ENCODE measurements at places on chromosomes 3 and 15. TPM values are rescaled to one million over a fixed set of nuclear protein-coding genes. Genes with fewer than 3 reads are reported as not detected.

GRCh38 chr3:133393691-133394474 is 6.0 kb upstream of the BFSP2 start:
- DNase-seq, result no peak

Gene OIP5
- 0.60 TPM for total RNA-seq

Gene RBSN
- 24.7 TPM for total RNA-seq

GRCh38 chr3:194682189-194682693 is 3.4 kb upstream of the FAM43A start:
- DNase-seq, result no peak

- no peak for DNase-seq
These were observed 34.7 kb upstream of the RBP1 start for GRCh38 chr3:139574026-139574947.

- DNase-seq, result no peak
These were observed 24.8 kb downstream of the EFCC1 start for GRCh38 chr3:129025691-129026435.

- DNase-seq, result peak; percentile 33
These were observed 293.6 kb upstream of the MDFIC2 start for GRCh38 chr3:70606018-70606417.

Gene GOLGA6D
- not detected for total RNA-seq

Gene BDH1
- 6.6 TPM for total RNA-seq

DNA sequence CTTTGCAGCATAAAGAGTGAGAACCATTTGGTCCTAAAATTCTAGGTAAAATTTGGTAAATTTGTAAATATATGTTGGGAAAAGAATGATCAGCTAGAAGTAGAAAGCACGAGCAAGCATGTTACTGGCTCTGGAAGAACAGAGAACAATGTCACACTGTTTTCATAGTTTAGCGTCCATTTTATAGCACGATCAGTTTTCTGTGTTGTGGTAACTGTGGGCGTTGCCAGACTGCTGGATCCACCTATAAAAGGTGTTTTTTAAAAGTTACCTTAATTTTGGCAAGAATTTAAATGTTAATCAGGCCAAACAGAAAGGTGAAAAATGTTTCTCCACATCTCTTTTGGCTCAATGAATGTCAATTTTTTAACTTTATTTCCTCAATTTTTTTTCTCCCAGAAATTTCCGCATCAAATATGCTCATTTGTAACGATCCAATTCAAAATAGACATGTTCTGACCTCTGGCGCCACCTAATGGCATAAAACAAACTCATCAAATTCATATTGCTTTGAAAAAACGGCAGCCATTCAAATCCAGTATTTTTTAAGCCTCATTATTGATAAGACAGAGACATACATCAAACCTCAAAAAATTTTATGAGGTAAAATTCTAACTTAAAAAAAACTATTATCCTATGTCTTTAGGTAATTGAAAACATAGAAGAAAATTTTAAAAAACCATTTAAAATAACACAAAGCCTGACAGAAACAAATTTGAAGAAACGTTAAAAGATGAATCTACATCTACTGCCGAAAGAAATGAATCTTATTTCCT is 5.5 kb upstream of the GP5 start:
- peak; percentile 43 for DNase-seq

DNA sequence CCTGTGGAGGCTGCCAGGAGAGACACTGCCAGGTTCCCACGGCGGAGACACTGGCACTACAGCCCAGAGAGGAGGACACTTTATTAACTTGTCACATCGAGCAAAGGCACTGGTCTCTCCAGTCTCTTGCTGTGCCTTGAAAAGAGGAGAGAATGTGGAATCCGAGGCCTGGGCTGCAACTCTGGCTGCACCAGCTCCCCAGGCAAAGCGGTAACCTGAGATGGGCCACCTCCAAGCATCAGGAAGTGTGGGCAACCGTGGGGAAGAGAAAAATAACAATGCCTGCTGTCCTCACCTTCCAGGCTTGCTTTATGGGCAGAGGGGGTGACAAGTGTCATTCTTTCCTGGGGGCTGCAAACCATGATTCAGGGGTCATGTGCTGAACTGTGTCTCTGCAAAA is 91.6 kb upstream of the RGMA start:
- DNase-seq, result no peak

- no peak for DNase-seq
These were observed 100.2 kb downstream of the SNRPN start for GRCh38 chr15:25054943-25055342.

- DNase-seq, result peak; percentile 14
These were observed 39.9 kb downstream of the LEO1 start for GRCh38 chr15:51931638-51932037.

Gene SAMD7
- total RNA-seq, result not detected

DNA sequence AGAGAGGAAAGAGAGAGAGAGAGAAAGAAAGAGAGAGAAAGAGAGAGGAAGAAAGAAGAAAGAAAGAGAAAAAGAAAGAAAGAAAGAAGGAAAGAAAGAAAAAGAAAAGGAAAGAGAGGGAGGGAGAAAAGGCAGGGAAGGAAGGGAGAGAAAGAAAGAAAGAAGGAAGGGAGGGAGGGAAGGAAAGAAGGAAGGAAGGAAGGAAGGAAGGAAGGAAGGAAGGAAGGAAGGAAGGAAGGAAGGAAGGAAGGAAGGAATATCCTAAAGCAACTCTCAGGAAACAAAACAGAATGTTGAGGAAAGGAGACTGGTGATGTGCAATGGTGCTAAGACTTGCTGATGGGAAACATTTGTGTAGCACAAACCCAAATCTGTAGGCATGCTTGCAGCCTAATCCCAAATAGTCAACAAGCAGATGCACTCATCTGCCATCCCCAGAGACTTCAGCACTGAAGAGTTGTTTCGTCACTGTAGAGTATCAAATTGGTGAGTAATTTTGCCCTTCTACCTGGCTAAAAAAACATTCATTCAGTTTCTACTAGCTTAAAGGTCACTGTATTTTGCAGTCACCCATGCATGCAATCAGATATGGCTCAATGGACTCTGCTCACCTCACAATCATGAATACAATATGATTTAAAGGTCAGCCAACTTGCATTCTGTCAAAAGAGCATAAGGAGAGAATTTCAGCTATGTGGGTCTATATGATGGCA is 480.3 kb downstream of the FGF12 start:
- DNase-seq, result peak; percentile 38

GRCh38 chr15:29410338-29410737 is 140.7 kb upstream of the NSMCE3 start:
- DNase-seq, result no peak

Gene PP2D1
- not detected for total RNA-seq

DNA sequence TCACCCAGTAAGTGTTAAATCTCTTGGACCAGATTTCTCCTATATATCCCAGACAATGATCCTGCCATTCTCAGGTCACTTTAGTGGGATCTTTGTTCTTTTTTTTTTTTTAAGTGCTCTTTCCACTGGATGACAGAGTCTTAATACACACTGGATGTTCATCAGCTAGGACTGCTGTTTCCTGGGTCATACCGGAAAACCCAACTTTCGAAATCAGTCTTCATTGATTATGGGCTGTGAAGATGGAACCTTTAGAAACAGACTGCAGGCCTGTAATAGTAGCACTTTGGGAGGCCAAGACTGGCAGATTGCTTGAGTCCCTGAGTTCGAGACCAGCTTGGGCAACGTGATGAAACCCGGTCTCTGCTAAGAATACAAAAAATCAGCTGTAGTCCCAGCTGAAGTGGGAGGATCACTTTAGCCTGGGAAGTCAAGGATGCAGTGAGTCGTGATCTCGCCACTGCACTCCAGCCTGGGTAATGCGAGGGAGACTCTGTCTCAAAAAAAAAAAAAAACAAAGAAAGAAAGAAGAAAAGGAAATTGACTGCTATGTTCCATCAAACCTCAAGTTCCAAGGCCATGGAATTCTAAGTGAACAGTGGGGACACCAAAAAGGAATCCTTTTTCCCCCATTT is 2.3 kb downstream of the EOGT start:
- DNase-seq, result no peak

DNA sequence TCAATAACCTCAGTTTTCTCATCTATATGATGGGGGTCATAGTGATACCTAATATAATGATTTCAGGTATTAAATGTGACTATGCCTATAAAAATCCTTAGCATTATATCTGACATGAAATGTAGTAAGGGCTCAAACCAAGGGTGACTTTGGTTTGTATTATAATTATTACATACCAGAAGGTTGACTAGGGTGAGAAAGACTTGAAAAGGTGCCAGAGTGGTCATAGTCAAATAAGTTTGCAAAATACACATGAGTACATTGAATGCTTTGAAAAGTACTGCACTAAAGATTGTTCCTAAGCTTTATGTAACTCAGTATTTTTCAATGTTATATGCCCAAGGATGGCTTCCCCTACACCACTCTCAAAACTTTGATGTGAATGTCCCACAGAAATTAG is 297.2 kb downstream of the ARPP21 start:
- DNase-seq, result peak; percentile 52

Gene ARHGEF26
- 0.80 TPM for total RNA-seq

Gene NEK4
- 30.8 TPM for total RNA-seq

GRCh38 chr3:112362221-112362620 is 29.3 kb downstream of the CD200 start:
- DNase-seq, result no peak

DNA sequence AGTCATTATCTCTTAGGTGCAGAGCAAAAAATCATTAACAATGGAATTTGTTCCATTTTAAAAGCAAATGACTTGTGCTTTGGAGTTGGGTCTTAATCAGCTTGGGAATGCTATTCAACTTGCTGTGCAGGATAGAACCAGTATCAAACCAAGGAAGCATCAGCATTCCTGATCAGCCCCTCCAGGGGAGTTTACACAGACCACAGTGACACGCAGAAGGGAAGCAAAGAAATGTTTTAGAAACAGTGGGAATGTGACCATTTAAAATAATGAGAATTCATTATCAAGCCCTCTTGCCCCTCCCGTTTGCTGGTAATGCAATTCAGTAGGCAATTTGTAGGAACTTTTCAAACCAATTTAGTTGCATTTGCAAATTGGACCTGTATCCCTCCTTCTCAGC is 155.1 kb downstream of the LRTM1 start:
- peak; percentile 41 for DNase-seq

- peak; percentile 97 for DNase-seq
These were observed 243.5 kb downstream of the NFKBIZ start for GRCh38 chr3:102092617-102093466.

Gene ZMYND10
- 4.7 TPM for total RNA-seq

GRCh38 chr15:63797116-63797515 is 36.6 kb downstream of the HERC1 start:
- DNase-seq, result no peak

Gene ENTPD3
- total RNA-seq, result 0.17 TPM

- no peak for DNase-seq
These were observed 120.9 kb upstream of the RGMA start for GRCh38 chr15:93209690-93210445.

Gene NOX5
- total RNA-seq, result not detected

Gene BLM
- 0.89 TPM for total RNA-seq

- no peak for DNase-seq
These were observed 182.3 kb upstream of the LINGO1 start for GRCh38 chr15:77815015-77815414.
